Stimulated activated naive CD8-positive, alpha-beta T cell treated with anti-CD3 and anti-CD28 coated beads, Interleukin-15, Interleukin-2, amounts not matched to agents 100 U/mL and 50 U/mL, for 24 hours (primary cell): ENCODE measurements at places on chromosomes 3 and 15.

DNA sequence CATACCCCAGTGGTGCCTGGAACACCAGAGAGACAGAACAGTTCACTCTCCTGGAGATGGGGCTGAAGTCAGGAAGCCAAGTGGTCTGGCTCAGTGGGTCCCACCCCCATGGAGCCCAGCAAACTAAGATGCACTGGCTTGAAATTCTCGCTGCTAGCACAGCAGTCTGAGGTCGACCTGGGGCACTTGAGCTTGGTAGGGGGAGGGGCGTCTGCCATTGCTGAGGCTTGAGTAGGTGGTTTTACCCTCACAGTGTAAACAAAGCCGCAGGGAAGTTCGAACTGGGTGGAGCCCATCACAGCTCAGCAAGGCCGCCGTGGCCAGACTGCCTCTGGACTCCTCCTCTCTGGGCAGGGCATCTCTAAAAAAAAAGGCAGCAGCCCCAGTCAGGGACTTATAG lies 272.0 kb downstream of the KLF13 start:
- DNase-seq: no peak

DNA sequence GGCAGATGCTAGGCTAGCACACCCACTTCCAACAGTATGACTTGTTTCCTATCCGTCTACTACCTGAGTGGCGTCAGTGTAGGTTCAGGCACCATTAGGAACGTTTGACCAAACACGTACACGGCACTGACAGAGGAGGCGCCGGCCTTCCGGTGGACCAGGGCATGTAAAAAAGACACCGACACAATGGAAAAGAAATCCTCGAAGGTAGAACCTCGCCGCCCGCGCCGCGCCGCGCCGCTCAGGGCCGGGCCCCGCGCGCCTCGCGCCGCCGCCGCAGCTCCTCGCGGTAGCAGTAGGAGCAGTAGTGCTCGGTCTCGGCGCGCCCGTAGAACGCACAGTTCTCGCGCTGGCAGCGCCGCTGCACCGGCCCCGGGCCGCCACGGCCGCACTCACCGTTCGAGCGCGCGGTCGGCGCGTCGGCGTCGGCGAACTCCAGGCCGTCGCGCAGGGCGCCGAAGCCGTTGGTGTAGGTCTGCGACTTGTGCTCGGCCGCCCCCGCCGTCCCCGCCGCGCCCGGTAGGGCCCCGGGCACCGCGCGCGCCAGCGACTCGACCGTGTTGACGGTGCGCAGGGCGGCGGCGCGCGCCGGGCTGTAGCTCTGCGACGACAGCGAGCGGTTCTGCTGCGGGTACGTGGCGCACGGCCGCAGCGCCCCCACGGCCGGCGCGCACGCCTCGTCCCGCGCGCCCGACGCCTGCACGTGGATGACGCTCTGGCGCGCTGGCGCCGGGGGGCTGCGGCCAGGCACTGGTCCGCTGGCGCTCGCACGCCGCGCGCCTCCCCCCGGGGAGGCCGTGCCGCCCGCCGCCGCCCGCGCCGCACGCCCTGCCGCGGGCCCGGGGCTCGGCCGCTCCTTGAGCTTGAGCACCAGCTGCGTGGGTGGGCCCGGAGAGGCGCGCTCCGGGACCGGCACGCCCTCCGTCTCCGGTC lies 156.7 kb downstream of the KLF13 start:
- peak; percentile 75 for DNase-seq

- no peak for DNase-seq
Observed at GRCh38 chr3:156818273-156818651, 7.9 kb upstream of the LEKR1 start.

DNA sequence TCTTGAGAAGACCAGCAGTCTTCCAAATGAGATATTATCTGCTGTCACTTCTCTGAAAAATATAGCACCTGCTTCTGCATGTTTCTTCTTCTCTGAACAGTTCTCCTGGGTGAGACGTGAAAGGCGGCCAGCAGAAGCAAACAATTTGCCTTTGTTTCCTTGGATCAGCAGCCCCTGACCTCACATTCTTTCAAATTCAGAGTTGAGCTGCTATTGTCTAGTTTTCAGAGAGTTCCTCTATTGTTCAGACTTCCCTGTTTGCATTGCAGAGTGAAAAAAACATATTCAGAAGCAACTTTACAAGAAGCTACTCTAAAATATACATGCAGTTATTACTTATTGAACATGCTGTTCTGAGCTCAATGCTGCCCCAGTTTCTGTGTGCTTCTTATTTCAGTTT lies 653.6 kb downstream of the NAALADL2 start:
- DNase-seq: no peak

GRCh38 chr15:52234596-52235541 lies 43.7 kb upstream of the GNB5 start:
- DNase-seq: peak; percentile 30

- DNase-seq: no peak
Observed at GRCh38 chr3:190017521-190018288, 103.0 kb downstream of the P3H2 start.

- DNase-seq: no peak
Observed at GRCh38 chr3:16488637-16489036, 24.9 kb downstream of the RFTN1 start.

- DNase-seq: no peak
Observed at GRCh38 chr3:10926811-10927521, 65.6 kb upstream of the SLC6A1 start.

- no peak for DNase-seq
Observed at GRCh38 chr3:165645191-165645590, 192.0 kb downstream of the BCHE start.

DNA sequence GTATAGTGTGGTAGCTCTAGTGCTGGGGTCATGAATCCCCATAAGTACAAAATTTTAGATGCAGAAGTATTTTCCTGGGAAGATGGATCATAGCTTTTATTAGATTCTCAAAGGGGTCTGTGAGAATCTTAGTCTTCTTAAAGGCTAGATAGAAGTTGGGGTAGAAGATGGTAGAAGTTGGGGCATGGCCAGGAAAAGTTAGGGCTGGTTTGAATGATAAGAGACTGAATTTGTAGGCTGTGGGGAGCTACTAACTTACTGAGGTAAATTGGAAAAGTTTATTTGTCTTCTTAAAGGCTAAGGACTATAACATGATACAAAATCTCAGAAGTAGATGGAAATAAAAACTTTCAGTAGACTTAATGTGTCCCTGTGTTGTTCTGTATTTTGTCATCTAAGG lies 1.6 kb upstream of the UBE2Q2 start:
- no peak for DNase-seq

- no peak for DNase-seq
Observed at GRCh38 chr3:32859604-32860237, 41.9 kb downstream of the TRIM71 start.

DNA sequence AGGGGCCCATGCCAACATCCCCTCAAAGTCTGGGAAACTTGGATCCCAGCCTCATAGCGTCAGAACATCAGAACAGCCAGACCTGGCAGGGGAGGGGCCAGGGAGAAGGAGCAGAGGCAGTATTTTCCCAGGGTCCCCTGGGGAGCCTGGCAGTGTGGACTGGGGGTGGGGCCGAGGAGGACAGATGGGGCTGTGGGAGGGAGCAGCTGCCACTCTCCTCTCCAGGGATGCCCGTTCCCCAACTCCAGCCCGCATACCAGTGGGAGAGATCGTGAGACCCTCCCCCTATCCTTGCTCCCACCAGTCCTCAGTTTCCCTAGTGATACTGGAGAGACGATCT lies 6.5 kb upstream of the DNAJB8 start:
- DNase-seq: no peak

DNA sequence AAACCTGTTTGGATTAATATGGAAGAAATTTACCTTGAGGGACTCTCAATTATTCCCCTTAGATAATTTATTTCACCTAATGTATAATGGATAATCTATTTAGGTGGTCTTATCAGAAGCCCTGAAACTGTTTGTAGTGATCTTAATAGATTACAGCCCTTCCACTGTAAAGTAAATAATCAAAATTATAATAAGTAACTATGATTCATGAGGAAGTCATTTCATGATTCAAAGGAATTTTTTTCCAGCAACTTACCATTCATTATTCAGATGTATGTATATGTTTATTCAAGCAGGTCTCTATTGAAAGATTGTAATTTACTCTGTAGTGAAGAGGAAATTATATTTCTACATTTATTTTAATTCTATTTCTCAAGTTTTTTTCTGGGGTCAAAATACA lies 250.6 kb upstream of the ROBO1 start:
- no peak for DNase-seq

- no peak for DNase-seq
Observed at GRCh38 chr3:65604863-65605526, 433.7 kb downstream of the MAGI1 start.

GRCh38 chr3:183967693-183968092 lies 50.0 kb downstream of the ABCC5 start:
- no peak for DNase-seq

DNA sequence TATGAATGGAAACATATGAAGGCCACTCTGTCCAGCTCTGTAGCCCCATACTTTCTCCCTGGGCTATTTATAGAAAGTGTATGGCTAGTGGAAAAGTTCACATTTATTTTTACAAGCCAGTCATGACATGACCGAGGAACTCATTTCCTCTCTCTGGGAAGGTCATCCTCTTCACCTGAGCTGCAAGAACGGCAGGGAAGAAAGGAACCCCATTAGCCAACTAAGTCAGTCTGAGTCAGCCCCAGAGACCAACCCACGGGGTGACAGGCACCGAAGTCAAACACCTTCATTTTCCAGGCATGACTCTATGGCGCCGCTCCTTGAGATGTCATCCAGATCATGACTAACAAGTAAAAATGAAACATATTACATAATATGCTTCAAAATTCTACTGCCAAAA lies 4.8 kb downstream of the PAQR9 start:
- peak; percentile 37 for DNase-seq

DNA sequence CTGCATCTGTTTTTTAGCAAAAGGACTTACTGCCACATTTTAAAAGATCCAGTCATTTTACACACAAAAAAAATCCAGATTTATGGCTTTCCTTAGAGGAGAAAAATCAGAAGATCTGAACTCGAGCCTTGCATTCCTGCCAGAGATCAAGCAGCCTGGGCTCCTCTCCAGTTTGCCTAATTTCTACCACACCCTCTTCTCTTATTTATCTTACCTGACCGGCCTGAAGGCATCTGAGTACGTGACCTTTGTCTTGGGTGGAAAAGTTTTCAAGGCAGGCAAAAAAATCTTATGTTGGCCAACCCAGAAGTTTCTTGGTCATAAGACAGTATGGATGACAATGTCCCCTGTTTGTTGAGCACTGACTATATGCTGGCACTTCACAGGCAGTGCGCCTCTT lies 60.3 kb downstream of the CHRD start:
- DNase-seq: no peak

DNA sequence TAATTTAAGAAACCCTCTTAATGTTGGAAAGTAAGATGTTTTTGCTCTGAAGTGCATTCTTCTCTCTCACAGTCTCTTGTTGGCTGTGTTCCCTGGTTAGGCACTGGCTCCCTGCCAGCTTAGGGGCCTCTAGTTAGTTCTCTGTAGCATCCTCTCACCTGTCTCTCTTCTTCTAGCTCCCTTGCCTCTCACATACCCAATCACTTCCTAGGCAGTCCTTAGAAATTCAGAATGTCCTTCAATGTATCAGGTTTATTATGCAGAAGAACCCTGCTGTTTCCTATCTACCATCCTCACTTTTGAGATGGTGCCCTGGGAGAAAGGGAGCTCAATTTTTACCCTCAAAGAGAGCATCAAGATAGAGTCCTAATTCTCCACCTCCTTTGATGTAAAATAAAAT lies 36.2 kb upstream of the CPNE4 start:
- no peak for DNase-seq

DNA sequence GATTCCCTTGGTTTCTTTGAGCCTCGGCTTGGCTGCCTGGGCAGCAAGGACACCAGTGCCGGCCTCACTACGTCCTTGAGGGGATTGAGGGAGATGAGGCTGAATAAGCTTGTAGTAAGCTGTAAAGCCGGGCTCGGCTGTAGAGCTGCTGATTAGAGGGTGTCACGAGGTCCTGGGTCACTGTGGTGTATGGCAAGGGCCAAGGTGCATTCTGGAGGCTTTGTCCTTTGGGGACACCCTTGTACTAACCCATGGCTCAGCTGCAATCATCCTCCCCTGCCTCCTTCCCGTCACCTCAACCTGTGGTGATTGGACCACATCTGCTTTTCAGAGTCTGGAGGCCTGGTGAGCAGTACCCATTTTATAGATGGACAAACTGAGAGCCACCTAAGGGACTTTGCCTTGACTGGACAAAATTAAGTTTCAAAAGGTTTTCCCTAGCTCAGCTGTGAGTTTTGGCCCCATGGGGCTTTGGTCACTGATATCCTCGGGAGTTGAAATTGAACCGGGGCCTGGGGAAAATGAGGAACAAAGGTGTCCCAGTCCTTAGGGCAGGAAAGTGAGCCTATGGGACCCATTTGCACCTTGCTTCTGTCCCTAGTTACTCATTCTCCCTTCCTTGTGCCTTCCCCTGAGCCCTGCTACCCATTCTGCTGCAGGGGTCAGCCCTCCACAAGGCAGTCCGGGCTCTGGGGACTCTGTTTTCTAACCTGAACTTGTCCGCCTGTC lies 2.4 kb downstream of the SLC6A6 start:
- DNase-seq: no peak

- DNase-seq: peak; percentile 7
Observed at GRCh38 chr15:87604857-87605446, 651.6 kb downstream of the NTRK3 start.

DNA sequence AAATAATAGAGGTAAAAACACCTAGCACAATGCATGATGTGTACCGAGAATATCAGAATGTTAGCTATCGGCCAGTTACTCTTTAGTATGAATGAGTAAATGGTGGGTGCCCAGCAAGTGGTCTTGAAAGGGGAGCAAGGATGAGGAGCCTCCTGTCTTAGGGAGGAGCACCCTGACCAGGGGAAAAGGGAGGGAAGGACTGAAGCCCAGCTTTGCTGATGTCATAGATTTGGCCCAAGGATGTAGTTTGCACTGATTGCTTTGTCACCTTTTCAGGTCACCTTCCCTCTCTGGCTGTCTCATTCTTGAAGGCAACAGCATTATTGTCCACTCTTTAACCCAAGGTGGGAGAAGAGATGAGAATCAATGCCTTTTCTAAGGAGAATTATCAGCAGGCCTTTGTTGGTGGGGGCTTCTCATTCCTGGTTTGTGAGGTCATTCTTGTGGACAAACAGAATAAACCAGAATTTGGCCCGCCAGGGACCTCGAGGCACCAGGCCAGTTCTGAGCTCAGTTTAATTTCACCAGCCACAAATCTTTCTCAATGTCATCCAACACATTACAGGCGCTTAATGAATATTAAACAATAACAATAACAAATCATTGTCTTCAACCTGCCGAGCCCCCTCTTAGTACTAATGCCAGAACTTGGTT lies 231.3 kb downstream of the VPS13C start:
- DNase-seq: no peak

DNA sequence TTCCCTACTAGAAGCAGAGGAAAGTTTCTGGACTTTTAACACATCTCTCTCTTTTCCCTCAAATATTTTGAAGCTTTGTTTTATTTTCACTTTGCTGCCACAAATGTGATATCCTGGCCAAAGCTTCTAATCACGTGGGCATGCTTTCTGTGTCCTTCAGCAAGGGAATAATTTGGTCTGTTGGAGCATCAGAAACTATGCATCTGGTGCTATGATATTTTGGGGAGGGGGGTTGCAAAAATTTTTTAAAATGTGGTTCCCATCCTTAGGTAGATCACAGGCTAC lies 254.2 kb downstream of the GAP43 start:
- no peak for DNase-seq

GRCh38 chr3:131275556-131275955 lies 106.0 kb upstream of the NUDT16 start:
- DNase-seq: no peak

GRCh38 chr3:115384381-115384780 lies 237.3 kb upstream of the ZBTB20 start:
- DNase-seq: no peak

- DNase-seq: no peak
Observed at GRCh38 chr3:127577448-127577847, 13.1 kb downstream of the TPRA1 start.

- DNase-seq: no peak
Observed at GRCh38 chr3:127717357-127718244, 44.8 kb downstream of the ABTB1 start.
